ENCODE measurements at places on chromosomes 5 and 9. TPM values are rescaled to one million over a fixed set of nuclear protein-coding genes. Genes with fewer than 3 reads are reported as not detected.

DNA sequence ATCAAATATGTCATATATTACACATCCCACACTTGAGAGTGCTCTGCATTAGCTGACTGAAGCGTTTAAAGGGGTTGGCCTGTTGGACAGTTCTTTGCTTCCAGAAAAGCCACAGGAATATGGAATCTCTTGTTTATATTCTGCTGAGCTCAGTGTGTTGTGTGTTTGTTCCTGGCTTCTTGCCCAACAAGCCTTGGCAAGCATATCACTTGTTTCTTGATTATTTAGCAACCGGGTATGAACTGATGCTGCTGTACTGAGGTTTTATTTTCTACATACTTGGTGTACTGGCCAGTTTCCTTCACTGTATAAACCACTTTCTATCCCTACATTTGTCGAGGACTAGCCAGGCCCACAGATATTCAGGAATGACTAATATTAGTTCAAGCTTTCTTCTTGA lies 378.9 kb downstream of the KCTD16 start:
- no peak for DNase-seq

GRCh38 chr9:110168486-110168885 lies 39.5 kb downstream of the C9orf152 start:
- no peak for DNase-seq

Gene NOL6
- total RNA-seq = 25.3 TPM

DNA sequence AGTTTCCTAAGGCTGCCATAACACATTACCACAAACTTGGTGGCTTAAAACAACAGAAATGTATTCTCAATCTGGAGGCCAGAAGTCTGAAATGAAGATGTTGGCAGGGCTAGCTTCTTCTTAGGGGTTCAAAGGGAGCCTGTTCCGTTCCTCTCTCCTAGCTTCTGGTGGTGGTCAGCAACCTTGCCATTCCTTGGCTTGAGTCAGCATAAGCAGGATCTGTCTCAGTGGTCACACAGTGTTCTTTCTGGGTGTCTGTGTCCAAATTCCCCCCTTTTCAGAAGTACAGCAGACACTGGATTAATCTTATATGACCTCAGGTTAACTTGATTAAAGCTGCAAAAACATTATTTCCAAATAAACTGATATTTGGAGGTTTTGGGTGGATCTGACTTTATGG lies 2.1 kb upstream of the OSMR start:
- DNase-seq = no peak

GRCh38 chr5:73705364-73705763 lies 79.4 kb downstream of the ARHGEF28 start:
- DNase-seq = no peak

GRCh38 chr9:79661886-79662536 lies 90.2 kb downstream of the TLE4 start:
- DNase-seq = no peak

GRCh38 chr9:133333011-133333410 lies 3.0 kb downstream of the SURF6 start:
- no peak for DNase-seq

GRCh38 chr9:108400297-108400696 lies 455.5 kb downstream of the ACTL7B start:
- no peak for DNase-seq

DNA sequence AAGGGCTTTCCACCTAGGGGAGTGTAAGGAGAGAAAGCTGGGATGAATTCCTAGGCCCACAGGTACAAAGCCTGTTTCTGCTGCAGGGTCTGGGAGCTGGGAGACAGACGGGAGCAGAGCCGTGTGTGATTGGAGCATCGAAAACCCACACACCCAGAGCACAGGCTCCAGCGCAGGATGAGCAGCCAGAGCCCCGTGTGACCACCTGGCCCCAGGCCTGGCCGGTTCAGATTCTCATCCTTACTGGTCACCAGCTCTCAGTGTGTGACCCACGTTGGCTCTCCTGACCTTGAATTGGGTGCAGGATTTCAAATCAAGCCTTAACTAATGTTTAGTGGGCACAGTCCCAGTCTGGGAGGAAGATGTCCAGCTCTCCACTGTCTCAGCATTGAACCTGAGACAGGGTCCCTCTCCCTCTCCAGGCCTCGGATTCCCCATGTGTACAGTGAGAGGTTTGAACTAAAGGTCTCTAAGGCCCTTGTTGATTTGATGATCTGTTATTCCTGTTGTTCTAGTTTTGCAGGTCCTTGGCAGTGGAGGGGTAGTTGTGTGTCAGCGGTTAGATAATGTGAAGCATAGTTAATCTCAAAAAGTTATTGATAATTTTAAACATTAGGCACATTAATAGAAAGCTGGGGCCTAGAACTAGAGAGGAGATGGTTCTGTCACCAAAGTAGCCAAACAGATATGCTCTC lies 50.1 kb downstream of the PPARGC1B start:
- no peak for DNase-seq

GRCh38 chr5:91684625-91685024 lies 301.5 kb upstream of the ARRDC3 start:
- no peak for DNase-seq

All from vagina (tissue), 2 donors.